ENCODE measurements at places on chromosomes 6 and 20. TPM values are rescaled to one million over a fixed set of nuclear protein-coding genes. Genes with fewer than 3 reads are reported as not detected.

C2 gene
- total RNA-seq, result 19.1 TPM

CFAP61 gene
- total RNA-seq, result not detected

TFAP2A gene
- 0.39 TPM for total RNA-seq

PBOV1 gene
- not detected for total RNA-seq

HLA-DQB1 gene
- not detected for total RNA-seq

PKHD1 gene
- total RNA-seq, result not detected

PLCG1 gene
- 32.8 TPM for total RNA-seq

HLA-DPA1 gene
- 7.6 TPM for total RNA-seq

Measured in articular chondrocyte of knee joint (primary cell).